Amniotic epithelial cell (primary cell): ENCODE measurements at places on chromosomes 2 and 18.

DNA sequence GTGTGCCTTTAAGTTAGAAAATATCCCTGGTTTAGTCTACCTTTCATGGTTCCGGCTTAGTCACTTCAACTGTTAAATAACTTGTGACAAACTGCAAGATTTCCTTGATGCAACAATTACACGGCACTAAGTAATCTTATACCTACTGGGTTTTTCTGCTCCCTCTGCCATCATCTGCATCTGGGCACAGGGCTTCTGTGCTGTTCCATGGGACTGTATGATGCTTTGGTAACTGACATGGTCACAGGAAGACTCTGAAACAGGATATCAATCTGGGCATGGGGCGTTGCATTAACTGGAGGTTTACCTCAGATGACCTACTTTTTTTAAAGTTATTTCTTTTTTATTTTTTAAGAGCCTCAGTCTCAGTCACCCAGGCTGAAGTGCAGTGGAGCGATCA lies 365.4 kb downstream of the SS18 start:
- no peak for DNase-seq

GRCh38 chr18:74289137-74289536 lies 2.6 kb downstream of the CYB5A start:
- DNase-seq: peak; percentile 56

GRCh38 chr18:58009166-58009565 lies 34.9 kb upstream of the NEDD4L start:
- DNase-seq: no peak

GRCh38 chr18:74768096-74768495 lies 170.4 kb downstream of the ZNF407 start:
- DNase-seq: no peak

GRCh38 chr2:144518748-144519596 lies 947 bp downstream of the ZEB2 start:
- peak; percentile 47 for DNase-seq

- no peak for DNase-seq
Observed at GRCh38 chr2:13669607-13670006, 952.9 kb downstream of the TRIB2 start.

- DNase-seq: no peak
Observed at GRCh38 chr18:25348386-25349130, 3.4 kb downstream of the ZNF521 start.

DNA sequence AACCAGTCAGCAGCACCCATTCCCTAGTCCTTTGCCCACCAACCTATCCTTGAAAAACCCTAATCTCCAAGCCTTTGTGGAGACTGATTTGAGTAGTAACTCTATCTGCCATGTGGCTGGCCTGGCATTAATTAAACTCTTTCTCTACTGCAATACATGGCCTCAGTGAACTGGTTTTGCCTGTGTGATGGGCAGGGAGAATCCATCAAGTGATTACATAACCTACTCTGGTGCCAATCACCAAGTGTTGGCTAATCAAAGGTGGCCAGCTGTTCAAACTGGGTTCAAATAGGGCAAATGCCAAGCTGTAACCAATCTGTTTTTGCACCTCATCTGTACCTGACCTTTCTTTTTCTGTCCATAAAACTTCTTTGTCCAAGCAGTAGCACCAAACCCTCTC lies 139.8 kb upstream of the XPO1 start:
- DNase-seq: no peak

- peak; percentile 86 for DNase-seq
Observed at GRCh38 chr2:15298770-15299169, 262.4 kb downstream of the NBAS start.

DNA sequence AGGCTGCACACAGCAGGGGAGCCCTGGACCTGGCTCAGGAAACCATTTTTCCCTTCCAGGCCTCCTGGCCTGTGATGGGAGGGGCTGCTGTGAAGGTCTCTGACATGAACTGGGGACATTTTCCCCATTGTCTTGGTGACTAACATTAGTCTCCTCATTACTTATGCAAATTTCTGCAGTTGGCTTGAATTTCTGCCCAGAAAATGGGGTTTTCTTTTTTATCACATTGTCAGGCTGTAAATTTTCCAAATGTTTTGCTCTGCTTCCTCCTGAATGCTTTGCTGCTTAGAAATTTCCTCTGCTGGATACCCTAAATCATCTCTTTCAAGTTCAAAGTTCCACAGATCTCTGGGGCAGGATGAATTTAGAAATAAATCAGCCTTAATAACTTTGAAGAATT lies 78.2 kb downstream of the EHBP1 start:
- no peak for DNase-seq

- DNase-seq: no peak
Observed at GRCh38 chr18:11074889-11075288, 74.5 kb downstream of the PIEZO2 start.

DNA sequence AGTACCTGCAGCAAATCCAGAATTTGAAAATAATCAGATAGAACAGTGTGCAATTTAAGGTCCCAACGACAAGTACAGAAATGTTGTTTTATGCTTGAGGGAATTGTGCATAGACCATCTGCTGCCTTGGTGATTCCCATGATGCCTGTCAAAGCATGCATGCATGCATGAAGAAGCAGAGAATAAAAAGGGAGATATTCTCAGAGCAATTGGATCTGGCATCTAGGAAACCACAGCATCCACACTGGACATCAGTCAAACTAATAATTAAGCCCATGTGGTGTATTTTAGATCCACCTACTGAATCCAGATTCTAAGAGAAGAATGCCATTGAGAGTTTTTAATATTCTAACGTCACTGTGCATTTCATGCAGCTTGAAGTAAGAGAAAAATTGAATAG lies 361.2 kb downstream of the FSIP2 start:
- DNase-seq: no peak

DNA sequence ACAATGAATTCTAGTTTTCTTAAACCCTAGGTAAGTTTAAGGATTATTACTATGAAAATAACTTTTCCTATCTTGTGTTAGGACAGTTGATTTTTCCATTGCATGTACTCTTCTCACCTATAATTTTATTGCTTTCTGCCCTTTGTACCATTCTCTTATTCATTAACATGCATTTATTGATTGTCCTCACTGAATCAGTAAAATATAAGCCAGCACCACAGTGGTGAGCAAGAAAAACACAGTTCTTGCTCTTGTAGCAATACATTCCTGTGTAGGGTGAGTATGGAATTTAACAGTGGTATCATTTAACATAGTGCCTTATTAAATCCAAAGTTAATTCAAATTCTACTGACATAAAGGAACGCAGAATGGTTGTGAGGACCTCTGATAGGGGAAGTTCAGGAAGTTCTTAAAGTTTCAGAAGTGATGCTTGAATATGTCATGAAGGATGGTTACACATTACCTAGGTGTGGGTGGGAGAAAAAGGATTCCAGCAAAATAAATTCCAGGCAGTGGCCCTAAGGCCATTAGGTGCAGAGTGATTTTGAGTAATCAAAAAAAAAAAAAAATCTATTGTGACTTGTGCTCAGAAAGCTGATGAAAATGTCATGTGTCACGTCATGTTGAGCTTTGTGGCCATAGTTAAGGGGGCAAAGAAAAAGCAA lies 104.7 kb upstream of the DSEL start:
- DNase-seq: no peak

- DNase-seq: no peak
Observed at GRCh38 chr2:819601-820000, 131.0 kb upstream of the SNTG2 start.

- no peak for DNase-seq
Observed at GRCh38 chr2:58798676-58799208, 557.6 kb upstream of the FANCL start.

- DNase-seq: no peak
Observed at GRCh38 chr2:150977296-150977695, 284.4 kb downstream of the RBM43 start.

- no peak for DNase-seq
Observed at GRCh38 chr2:191220671-191221070, 24.5 kb upstream of the MYO1B start.

- DNase-seq: no peak
Observed at GRCh38 chr2:239275847-239276831, 124.7 kb downstream of the HDAC4 start.

GRCh38 chr2:210003359-210003758 lies 921 bp downstream of the RPE start:
- DNase-seq: peak; percentile 44

GRCh38 chr18:12362473-12363174 lies 14.4 kb downstream of the AFG3L2 start:
- DNase-seq: peak; percentile 12

- no peak for DNase-seq
Observed at GRCh38 chr18:7957297-7957696, 390.2 kb downstream of the PTPRM start.

DNA sequence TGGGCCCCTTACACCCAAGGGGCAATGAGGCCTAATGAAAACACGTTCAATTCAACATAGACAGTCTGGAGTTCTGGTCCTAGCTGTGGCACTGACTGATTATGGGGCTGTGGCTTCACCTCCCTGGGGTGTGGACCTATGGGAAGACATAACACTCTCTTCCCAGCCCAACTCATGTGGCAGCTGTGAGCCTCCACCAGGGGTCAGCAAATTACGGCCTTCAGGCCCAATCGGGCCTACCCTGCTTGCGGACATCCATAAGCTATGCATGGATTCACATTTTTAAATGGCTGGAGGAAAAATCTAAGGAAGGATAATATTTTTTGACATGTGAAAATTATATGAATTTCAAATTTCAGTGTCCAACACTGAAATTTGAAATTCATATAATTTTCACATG lies 101.3 kb downstream of the LOXHD1 start:
- DNase-seq: no peak

- DNase-seq: no peak
Observed at GRCh38 chr18:61209801-61210200, 123.4 kb upstream of the CDH20 start.

- DNase-seq: no peak
Observed at GRCh38 chr2:44250376-44250775, 24.9 kb upstream of the SLC3A1 start.

DNA sequence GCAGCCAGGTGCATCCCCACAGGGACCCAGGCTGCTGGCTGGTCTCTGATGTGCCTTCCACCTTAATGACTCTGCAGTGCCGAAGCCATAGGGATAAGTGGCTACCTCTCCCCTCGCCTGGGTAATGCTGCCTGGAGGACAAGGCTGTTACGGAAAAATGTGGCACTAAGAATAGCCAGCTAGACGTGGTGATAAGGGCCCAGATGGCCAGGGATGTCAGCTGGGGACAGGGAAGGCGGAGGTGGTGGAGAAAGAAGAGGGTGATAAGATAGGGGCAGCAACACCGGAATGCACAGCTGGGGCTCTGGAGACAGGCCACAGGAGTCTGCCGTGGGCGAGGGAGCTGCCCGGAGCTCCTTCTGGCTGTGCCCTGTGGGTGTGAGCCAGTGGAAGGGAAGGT lies 170.6 kb downstream of the FHOD3 start:
- no peak for DNase-seq

DNA sequence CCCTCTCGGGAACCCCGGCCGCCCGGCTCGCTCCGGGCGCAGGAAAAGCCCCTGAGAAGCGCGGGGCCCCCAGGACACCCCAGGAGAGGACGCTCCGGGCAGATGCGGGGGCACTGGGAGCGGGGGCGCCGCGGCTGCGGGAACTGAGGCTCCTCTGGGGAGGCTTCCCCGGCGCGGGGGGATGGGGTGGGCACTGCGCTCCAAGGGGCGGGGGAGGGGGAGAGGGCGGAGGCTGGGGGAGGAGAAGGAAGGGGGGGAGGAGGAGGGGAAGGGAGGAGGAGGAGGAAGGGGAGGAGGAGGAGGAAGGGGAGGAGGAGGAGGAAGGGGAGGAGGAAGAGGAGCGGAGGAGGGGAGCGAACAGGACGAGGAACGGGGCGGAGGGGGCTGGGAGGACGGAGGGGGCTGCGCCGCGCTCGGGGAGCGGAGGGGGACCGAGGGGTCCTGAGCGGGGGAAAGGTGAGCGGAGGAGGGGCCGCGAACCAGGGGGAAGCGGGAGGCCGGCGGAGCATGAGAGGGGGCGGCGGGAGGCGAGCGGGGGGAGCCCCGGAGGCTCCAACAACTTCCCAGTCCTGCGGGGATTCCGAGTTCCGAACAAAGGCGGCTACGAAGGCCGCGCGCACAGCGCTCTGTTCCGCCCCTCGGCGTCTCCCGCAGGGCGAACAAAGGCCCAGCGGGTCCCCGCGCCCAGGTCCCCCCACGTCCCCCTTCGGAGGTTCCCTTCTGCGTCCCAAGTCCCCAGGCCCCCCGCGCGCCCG lies 742 bp downstream of the PXDN start:
- DNase-seq: peak; percentile 74

- no peak for DNase-seq
Observed at GRCh38 chr2:79827881-79828280, 315.0 kb downstream of the CTNNA2 start.

DNA sequence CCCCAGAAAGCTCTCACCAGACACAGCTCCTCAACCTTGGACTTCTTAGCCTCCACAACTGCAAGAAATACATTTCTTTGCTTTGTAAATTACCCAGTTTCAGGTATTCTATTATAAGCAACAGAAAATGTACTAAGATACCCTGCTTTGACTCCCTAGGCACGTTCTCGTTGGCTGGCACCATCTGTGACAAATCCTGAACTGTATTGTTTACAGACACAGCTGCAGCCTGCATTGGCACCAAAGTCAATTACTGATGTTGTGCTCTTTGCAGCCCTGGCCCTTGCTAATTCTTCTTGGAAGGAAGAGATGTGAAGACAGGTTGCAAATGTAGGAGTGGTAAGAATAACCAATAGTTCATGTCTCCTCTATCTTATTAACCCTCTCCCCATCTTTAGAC lies 72.7 kb upstream of the FAM136A start:
- no peak for DNase-seq

- DNase-seq: no peak
Observed at GRCh38 chr2:232873909-232874641, 4.0 kb downstream of the SNORC start.
